Common myeloid progenitor, CD34-positive (primary cell): ENCODE measurements at places on chromosomes 2 and 18.

DNA sequence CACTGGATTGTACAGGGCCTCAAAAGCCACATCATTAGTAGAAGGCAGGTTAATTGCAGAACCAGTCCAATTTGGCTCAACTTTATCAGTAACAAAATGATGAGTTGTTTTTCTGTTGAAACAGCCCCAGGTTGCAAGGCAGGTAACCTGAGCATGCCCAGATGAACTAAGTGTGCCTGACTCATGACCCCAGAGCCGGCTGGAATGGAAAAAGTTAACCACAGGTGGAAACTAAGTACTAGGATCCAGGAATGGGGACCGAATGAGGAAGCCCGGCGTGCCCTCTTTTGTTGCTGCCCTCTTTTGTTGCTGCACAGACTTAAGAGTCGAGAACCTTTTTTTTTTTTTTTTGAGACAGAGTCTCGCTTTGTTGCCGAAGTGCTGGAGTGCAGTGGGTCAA lies 79.5 kb upstream of the YWHAQ start:
- DNase-seq: no peak

- no peak for DNase-seq
Measured at GRCh38 chr18:77911971-77912605, 662.4 kb downstream of the GALR1 start.

- DNase-seq: peak; percentile 80
Measured at GRCh38 chr18:80157708-80158343, 48.8 kb downstream of the ADNP2 start.

GRCh38 chr2:47438106-47438505 lies 35.1 kb downstream of the MSH2 start:
- DNase-seq: no peak

GRCh38 chr2:238920601-238921001 lies 72.7 kb downstream of the TWIST2 start:
- no peak for DNase-seq

- no peak for DNase-seq
Measured at GRCh38 chr2:120716641-120717585, 18.8 kb upstream of the GLI2 start.

GRCh38 chr18:39788383-39788782 lies 2166.7 kb upstream of the PIK3C3 start:
- no peak for DNase-seq

DNA sequence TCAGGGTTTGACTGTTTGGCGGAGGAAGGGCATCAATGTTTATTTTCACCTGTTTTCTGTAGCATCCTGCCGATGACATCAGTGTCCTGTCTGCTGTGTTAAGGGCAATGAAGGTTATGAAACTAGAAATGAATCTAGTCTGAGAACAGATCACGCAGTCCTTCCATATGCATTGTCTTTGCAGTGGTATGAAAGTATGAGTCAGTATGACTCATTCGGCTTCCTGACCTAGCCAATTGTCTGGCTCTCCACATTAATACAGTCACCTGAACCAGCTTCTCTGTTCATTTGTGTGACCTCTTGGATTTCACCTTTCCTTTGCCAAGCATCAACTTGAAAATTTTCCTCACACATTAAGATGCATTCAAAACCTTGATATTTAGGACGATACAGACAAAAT lies 353.8 kb downstream of the RND3 start:
- no peak for DNase-seq

DNA sequence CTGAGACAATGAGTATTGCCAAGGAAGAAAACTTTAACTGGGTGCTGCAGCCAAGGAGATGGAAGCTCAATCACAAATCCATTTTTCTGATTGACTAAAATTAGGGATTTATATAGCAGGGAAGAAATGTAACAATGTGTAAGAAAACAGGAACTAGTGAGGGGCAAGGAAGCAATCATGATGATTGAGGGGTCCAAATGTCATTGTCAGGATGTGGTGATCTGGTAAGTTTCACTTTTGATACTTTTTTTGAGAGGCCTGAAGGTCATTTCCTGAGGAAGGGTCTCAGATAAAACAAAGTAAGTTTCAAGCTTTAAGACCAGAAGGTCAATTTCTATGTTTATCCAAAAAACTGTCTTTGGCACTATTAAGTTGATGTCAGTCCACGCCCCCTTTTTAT lies 12.0 kb upstream of the GCC2 start:
- no peak for DNase-seq

DNA sequence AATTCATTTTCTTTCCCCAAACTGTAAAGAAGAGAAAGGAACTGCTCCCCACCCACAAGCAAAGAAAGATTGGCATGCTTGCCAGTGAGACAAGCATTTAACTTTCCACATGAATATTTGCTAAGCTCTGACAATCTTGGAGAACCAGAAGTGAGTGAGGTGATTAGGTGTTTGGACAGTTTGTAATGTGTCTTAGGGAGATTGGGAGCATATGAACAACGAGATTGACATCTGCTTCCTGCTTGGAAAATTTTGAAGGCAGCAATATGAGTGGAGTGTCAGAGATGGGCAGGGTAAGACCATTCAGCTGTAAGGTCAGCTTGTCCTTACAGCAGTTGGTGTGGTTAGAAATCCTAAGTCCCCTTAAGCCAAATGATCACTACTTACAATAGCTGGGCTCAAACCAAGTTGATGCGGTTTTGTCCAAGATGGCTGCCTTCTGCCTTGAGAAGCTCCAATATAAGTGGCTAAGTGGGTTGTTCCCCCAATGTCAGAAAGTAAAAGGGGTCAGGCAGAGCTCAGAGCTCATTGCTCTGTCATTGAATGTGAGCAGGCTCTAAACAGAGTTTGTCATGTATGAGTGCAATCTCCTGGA lies 36.0 kb upstream of the GALNT5 start:
- peak; percentile 30 for DNase-seq

GRCh38 chr18:58135701-58136331 lies 91.8 kb downstream of the NEDD4L start:
- peak; percentile 90 for DNase-seq

DNA sequence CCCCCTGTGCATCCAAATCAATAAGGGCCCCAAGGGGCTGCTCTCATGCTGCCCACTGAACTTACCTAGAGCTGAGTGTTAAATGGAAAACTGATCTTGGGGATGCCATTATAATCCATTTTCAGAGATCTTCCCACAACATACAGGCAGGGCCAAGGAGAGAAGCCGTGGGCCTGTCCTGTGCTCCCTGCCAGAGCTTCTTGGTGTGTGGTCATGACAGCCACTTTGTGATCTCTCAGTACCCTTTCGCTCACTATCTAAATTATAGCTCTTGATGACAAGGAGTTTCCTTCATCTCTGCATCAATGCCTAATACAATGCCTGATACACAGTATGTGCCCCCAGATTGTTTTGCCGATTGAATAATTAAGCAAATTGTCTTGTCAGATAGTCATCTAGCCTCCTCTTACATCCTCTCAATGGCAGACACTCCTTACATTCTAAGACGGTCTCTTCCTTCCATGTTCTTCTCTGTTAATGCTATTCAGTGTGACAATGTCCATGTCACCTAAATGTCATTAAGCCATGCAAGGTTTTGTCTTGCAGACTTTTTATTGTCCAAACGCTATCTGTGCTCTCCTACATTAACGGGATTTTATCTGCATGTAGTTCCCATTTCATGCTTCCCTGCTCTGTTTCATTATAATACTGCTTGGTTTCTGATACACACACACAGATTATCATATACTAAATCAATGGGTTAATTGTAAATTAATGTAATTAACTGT lies 5.9 kb downstream of the CSRNP3 start:
- no peak for DNase-seq

DNA sequence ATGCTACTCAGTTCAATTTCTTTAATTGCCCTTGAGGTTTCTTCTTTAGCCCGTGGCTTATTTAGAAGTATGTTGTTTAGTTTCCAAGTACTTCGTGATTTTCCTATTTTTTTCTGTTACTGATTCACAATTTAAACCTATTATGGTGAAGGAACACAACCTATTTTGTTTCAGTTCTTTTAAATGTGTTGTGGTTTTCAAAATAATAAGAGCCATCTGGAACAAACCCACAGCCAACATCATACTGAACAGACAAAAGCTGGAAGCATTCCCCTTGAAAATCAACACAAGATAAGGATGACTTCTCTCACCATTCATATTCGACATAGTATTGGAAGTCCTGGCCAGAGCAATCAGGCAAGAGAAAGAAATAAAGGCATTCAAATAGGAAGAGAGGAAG lies 155.2 kb downstream of the GALNT1 start:
- no peak for DNase-seq

DNA sequence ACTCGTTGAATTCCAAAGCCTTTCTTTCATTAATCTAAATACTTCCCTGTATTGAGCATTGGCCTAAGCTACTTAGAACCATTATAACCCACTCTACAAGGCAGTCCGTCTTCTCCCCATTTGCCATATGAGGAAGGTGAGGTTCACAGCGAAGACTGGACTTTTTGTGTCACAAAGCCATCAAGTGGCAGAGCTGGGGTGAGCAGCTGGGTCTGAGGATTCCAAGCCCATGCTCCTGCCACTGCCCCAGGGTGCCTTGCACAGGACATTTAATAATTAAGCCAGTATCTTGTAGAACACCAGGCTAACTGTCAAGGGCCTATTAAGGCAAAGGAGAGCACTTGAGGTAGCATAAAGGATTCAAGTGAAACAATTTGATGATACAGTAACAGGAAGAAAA lies 68.8 kb upstream of the ZNF397 start:
- DNase-seq: no peak

- no peak for DNase-seq
Measured at GRCh38 chr18:62919109-62919838, 203.9 kb downstream of the PHLPP1 start.

DNA sequence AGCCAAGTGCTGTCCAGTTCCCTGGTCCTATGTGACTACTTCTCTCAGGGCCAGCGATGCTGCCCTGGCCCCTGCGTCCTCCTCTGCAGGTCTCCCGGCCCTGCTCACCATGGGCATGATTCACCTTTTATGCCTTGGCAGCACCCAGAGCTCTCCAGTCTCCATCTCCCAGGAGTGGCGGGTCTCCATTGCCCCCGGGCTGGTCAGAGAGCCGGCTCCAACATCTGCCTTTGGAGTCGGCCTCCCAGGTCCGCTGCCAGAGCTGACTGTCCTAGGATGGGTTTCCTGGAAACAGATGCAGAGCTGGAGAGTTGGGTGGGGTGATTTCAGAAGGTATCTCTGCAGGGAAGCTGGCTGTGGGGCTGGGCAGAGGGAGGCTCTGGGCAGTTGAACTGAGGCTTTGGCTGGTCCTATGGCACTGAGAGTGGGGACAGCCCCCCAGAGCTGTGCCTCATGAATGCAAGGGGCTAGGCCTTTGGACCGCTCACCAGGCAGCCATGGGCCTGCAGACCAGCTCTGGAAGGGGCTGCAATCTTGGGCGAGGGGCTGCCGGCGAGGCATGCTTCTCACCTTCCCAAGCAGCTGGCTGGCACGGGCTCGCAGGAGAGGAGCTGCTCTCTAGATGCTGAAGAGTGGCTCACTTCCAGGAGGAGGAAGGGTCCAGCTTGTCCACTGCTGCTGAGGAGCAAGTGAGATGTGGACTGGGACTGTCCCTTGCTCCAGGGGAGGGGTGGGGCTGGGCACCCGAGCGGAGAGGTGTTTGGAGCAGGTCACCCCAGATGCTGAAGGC lies 59.8 kb upstream of the HS6ST1 start:
- no peak for DNase-seq

DNA sequence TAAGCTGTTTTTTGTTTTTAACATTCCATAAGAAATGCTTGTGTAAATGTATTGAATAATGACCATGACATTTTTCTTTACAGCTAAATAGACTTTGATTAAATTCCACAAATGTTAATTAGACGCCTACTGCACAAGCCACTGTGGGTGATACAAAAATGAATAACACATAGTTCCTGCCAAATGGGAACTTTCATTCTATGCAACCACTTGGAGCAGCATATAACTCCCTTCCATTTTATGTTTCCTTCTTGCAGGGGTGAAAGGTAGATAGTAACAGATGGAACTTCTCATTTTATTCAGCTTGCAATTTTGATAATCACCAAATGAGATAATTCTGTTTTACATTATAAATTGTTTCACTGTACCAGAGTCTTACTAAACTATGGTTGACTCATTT lies 70.0 kb upstream of the THUMPD2 start:
- DNase-seq: no peak

GRCh38 chr2:219142329-219142728 lies 18.3 kb downstream of the NHEJ1 start:
- no peak for DNase-seq

GRCh38 chr2:101500860-101501259 lies 25.9 kb upstream of the RFX8 start:
- DNase-seq: no peak

DNA sequence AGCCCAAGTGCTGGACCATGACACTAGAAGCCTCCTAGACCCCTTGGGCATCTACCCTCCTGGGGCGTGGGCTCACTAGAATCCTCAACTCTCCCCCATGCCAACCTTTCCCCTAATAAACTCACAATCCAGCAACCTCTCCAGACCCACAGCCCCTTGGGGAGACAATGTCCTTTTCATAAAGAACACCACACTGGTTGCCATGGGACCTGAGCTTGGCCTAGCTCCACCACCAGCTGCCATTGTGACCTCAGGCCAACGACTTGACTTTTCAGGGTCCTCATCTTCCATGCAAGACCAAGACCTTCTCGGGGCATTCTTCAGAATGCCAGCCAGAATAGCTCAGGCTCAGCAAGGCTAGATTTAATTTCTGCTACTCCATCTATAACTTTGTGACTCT lies 128.1 kb upstream of the NPAS2 start:
- no peak for DNase-seq

- no peak for DNase-seq
Measured at GRCh38 chr18:3889803-3890202, 439.8 kb downstream of the TGIF1 start.

GRCh38 chr2:134457765-134458472 lies 204.0 kb downstream of the MGAT5 start:
- DNase-seq: no peak
